ENCODE measurements at places on chromosomes 11 and 22.

DNA sequence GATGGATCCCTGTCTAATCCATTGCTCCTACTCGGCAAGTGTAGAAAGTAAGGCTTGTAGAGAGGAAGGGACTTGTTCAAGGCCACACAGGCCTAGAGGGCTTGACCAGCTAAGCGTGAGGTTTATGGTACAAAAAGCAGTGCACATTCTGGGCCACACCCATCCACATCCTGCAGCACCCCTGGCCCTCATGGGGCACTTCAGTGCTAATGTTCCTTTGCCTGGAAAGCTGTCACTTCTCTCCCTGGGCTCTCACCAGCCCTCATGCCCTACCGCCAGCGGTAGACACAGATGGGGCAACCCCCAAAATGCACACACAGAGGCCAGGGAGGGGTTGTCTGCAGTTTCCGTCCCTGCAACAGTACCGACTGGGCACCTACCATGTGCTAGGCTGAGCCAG, 7.1 kb upstream of the MGAT3 start:
- no peak for DNase-seq

GRCh38 chr11:8593935-8594909, at the start of gene STK33:
TSS of gene STK33 (minus strand) at chr11:8594228. CDS start at chr11:8474905, 119,323 bp downstream.
- peak; percentile 8 for DNase-seq

DNA sequence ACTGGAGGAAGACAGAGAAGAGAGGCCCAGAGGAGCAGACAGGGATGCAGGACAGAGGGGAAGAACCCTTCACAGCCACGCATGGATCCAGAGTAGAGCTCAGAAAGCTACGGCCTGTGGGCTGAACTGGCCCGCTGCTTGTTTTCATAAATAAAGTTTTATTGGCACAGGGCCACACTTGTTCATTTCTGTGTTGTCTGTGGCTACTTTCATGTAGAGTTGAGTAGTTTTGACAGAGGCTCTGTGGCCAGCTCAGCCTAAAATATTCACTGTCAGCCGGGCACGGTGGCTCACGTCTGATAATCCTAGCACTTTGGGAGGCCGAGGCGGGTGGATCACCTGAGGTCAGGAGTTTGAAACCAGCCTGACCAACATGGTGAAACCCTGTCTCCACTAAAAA, 26.2 kb upstream of the GAL start:
- DNase-seq = no peak

GRCh38 chr11:66006891-66007176, 4.5 kb downstream of the BANF1 start:
- no peak for DNase-seq

Measured in stimulated activated CD4-positive, alpha-beta T cell treated with anti-CD3 and anti-CD28 coated beads, Interleukin-15, amount 100 ng/mL, for 1 hour (primary cell).